ENCODE measurements at places on chromosomes 3 and 15.

DNA sequence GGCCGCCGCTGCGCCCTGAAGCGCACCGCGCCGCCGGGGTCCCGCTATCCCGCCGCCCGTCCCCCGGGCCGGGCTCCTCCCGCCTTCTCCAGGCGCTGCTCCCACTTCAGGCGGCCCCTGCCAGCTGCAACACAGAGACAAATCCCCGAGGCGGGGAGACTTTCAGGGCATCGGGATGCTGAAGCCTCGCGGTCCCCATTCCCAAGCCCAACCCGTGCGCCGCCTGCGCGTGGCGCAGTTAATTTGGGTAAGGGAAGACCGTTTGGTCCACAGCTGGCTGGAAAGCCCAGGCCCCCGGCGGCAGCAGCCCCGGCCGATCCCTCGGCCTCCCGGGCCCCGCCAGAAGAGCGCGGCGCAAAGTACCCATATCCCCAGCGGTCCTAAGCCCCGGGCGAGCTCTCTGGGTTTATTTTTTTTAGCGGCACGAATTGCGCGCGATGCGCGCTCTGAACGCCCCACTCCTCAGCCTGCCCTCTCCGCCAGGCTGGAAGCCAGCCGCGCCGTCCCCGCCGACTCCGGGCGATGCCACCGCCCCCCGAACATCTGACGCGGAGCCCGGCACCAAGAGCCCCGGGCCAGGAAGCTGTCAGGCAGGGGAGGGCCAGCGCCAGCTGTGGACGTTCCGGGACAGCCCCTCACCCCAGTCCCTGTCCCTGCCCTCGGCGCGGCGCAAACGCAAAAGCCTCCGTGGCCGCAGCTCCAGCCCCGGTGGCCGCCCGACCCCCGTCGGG is 517 bp downstream of the FBN1 start:
- no peak for DNase-seq

DNA sequence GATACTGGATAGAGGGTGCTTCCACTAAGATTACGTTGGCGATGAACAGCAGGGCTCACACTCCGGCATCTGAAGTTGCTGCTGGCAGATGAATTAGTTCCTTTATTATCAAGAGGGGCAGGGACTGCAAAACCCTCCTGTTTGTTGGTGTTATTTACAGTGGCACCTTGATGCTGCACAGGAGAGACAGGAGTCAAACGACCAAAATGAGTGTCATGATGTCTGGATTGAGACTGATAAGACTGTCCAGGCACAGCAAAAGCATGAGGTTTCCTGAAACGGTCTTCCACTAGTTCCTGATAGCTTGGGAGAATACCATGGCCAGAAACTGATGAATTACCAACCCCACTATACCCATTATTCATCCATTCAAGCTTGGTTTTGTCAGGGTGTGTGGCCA is 100.8 kb upstream of the NEDD4 start:
- no peak for DNase-seq

DNA sequence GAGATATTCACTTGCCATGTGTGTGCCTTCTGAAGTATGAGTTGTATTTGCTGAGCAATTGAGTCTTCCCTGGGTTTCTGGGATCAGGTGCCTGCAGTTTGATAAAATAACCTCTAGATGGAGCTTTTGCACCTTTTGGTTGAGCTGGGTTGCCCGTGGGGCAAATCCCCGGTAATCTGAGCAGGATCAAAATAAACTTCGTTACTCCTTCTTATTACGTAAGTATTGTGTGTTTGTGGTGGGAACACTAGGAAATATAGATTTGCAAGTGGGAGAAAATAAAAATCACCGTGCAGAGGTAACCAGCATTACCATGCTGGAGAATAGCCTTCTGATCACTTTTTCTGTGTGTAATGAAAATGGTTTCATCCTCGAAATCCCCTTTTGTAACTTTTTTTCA is 277.4 kb upstream of the NR2E3 start:
- peak; percentile 42 for DNase-seq

DNA sequence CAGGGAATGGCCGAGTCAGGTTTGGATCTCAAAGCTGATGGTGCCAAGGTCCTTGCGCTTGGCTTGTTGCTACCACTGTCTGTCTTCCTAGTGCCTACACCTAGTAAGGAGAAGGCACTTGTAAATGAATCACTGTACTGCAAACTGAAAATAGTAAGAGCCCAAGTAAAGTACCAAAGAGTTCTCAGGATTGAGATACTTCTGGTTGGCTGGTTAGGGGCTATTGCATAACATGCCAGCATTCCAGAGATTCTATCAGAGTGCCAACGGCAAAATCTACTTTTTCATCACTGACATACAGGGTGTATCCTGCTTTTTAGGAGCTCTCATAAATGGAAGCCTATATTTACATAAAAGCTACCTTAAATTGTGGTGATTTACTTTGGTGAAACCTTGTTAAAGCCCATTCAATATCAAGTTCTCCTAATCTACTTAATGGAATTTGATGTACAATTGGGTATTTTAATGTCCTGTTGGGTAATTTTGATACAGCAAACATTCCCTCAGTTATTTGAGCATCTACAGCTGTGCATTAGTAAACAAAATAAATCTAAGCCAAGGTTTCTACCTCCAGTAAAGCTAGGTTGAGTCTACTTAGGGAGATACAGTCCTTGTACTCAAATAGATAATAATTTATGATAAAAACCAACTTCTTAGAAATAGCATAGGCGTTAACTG is 30.7 kb upstream of the CHD2 start:
- DNase-seq = no peak

- no peak for DNase-seq
These were observed 161.4 kb upstream of the LRTM1 start for GRCh38 chr3:55089211-55089610.

GRCh38 chr15:45536934-45537333 is 14.4 kb upstream of the SLC30A4 start:
- no peak for DNase-seq

GRCh38 chr15:69299943-69300588 is 1.4 kb downstream of the PAQR5 start:
- DNase-seq = no peak

GRCh38 chr3:45506084-45506483 is 88.5 kb upstream of the LIMD1 start:
- DNase-seq = no peak
